Fibroblast of skin of left biceps (primary cell): ENCODE measurements at places on chromosomes 4 and X.

GRCh38 chr4:54255881-54256280 is 26.8 kb downstream of the PDGFRA start:
- no peak for DNase-seq

- DNase-seq: no peak
Measured at GRCh38 chrX:105502336-105502735, 281.8 kb upstream of the TEX13A start.

DNA sequence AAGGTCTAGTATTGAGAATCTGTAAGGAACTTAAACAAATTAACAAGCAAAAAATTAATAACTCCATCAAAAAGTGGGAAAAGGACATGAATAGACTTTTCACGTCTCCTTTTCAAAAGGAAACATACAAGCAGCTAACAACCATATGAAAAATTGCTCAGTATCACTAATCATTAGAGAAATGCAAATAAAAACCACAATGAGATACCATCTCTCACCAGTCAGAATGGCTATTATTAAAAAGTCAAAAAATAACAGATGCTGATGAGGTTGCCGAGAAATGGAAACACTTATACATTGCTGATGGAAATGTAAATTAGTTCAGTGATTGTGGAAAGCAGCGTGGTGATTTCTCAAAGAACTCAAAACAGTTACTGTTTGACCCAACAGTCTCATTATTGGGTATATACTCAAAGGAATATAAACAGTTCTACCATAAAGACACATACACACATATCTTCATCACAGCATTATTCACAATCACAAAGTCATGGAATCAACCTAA is 410.4 kb upstream of the SMIM31 start:
- no peak for DNase-seq

GRCh38 chr4:28942631-28943030 is 1777.5 kb upstream of the PCDH7 start:
- no peak for DNase-seq

GRCh38 chr4:88189881-88190585 is 31.6 kb upstream of the ABCG2 start:
- no peak for DNase-seq

DNA sequence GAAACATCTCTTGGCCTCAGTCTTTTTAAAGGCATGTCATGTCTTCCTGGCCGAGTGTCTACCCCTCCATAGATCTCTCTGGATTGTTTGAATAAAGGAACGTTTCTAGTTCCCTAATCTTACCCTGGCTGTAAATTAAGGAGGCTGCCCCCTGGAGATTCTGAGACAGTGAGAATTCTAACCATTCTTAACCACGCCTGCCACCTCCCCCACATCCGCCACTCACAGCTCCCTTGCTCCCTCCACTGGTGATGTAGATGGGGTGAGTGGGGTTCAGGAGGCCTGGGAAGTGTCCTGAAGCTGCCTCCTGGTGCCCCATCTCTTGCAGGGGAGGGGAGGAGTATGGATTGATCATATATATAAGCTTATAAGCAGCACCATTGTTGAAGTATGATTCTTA is 48.0 kb upstream of the TRIM2 start:
- DNase-seq: no peak

DNA sequence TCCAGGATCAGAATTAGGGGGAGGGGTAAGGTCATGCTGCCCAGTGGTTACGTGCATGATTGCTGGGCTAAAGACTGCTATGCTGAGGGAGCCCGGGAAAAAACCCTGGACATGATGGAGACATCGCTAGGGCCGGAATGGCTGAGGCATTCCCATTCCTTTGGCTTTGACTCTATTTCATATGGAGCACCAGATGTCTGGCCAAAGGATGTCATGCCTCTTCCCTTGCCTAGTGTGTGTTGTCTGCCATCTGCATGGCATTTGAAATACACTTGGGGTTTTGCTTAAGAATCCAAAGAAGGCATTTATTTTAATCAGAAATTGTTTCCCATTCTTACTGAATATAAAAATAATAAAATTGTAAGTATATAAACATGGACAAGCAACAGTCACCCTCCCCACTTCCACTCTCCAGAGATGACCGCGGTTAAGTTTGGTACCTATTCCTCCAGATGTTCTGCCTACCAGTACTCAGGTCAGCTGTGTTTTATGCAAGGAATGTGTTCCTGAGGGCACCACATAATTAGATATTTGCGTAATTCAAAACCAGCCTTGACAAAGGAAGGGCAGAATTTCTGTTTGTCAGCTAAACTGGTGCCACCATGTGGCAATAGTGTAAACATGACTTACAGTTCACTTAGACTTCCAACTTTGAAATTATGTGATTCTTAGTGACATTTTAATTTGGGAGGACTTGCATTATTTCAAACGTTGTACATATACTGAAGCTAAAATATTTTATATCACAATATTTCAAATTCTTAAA is 105.9 kb downstream of the CT47B1 start:
- no peak for DNase-seq

DNA sequence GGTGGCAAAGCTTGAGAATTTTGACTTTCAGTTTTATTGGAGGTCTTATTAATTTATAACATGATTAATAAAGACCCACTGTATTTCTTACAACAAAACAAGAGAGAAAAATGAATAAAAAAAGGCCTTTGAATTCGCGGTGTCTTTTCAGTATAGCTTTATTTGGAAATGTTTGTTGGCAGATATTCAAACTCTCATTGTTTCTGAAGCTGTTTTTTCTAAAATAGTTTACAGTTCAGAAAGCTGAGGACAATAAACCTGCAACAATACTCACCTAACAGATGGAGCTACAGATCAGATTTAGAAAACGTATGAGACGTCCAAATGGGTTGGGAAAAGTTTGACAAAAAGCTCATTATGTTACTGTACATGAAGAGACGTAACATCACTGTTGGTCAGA is 2.4 kb upstream of the SPARCL1 start:
- DNase-seq: no peak

- no peak for DNase-seq
Measured at GRCh38 chrX:119636419-119636818, 30.2 kb upstream of the NKRF start.

DNA sequence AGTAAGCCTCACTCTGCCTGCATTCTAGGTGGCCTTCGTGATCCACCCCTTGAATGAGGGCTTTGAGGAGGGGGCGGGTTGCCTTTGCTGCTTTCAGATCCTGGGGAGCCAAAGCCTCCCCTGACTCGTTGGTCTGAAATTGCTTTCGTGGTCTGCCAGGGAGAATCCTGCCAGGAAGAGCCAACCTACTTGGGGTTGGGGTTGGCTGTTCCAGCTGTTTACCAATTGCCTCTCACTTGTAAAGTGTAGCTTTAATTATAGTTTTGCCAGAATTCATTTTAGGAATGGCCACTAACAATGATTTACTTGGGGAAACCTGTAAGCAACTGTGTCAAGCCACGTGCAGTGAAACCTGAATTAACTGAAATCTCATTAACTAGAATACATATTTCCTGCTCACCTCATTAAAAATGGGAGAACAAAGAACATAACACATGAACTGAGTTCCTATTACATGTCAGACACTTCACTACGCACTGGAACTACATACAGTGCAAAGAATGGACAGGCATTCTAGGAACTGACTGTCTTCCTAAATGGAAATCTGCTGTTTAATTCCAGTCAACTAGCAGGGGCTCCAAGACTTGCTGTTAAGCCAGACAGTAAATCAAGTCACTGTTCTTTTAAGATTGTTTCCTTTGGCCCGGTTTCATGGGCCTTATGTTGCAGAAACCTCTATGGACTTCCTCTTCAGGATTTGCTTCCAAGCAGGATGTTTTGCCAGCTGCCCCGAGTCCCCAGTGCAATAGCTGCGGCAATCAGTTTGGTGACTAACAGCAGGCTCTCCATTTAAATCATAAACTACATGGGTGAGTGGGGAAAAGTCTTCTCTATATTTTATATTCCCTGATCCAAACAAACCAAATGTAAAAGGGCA is 16.4 kb upstream of the NKRF start:
- peak; percentile 45 for DNase-seq

- DNase-seq: no peak
Measured at GRCh38 chrX:136588036-136588435, 56.0 kb downstream of the VGLL1 start.

- no peak for DNase-seq
Measured at GRCh38 chrX:113390531-113390930, 549.9 kb upstream of the AMOT start.

- peak; percentile 43 for DNase-seq
Measured at GRCh38 chr4:94827481-94828110, 69.8 kb downstream of the BMPR1B start.

- no peak for DNase-seq
Measured at GRCh38 chrX:13028871-13029636, 15.4 kb downstream of the FAM9C start.

DNA sequence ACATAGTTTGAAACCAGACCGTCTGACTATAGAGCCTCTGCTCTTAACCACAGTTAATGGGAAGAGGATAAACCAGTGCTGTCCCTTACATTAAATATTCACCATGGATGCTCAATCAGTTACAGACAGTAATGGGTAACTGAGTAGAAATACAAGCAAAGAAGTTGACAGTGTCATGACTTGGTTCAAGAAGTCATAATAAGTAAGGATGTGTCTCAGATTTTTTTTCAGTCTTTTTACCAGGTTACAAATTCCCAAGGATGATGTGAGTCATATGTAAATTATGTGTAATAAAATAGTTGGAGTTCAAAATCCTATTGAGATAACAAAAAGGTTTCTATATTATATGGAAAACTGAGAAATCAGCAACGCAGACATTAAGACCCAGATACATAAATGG is 31.1 kb downstream of the ZCCHC4 start:
- DNase-seq: no peak

DNA sequence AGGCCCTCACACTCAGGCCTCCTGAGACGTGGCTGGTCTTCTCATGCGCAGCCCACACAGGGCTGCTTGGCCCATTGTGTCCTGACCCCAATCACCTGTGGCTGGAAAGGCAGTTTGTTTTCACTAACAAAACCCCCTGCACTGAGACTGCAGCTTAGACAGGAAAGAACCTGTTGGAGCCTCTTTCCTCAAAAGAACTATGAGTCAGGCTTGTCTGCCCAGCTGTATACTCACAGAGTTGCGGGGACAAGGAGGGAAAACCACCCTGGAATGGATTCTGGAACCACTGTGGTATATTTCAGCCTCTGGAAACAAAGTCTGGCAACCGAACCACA is 5.2 kb upstream of the TMEM156 start:
- DNase-seq: no peak

DNA sequence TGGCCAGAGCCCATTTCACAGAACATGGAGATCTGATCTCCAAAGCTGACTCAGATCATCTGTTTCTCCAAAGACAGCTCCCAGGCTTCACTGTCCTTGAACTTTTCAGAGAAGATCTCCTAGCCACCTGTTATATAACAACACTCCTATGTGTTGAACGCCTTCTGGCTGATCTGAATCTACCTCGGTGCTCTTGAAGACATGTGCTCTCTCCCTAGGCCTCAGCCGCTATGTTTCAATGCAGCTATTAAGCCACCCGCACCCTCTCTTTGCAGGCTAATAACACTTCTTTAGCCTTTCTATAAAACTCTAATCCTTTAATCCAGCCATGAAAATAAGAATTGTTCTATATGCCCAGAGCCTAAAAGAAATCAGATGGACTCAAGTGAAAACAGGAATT is 34.9 kb downstream of the SEL1L3 start:
- DNase-seq: no peak

DNA sequence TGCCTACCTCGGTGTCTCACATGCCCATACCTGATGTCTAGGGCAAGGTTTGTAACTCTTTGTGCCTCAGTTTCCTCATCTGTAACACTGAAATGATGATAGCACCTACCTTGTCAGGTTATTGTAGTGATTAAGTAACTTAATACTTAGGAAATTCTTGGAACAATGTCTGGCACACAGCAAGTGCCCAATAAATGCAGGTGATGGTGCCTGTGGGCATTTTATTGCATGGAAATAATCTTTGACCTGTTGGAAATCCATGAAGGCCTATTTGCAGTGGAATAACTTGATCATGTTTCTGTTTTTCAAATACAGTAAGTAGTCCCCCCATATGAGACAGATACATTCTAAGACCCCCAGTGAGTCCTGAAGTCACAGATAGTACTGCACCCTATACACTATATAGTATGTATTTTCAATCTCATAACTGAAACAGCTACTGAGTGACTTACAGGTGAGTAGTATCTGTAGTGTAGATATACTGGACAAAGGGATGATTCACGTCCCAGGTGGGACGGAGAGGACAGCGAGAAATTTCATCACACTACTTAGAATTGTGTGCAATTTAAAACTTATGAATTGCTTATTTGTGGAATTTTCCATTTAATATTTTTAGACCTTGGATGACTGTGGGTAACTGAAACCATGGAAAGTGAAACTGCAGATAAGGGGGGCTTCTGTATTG is 42.1 kb downstream of the AFF1 start:
- no peak for DNase-seq

GRCh38 chr4:30912098-30912714 is 192.0 kb downstream of the PCDH7 start:
- DNase-seq: no peak

- no peak for DNase-seq
Measured at GRCh38 chr4:11367371-11367770, 61.3 kb downstream of the HS3ST1 start.

- no peak for DNase-seq
Measured at GRCh38 chr4:166662266-166662843, 571.9 kb downstream of the SPOCK3 start.

DNA sequence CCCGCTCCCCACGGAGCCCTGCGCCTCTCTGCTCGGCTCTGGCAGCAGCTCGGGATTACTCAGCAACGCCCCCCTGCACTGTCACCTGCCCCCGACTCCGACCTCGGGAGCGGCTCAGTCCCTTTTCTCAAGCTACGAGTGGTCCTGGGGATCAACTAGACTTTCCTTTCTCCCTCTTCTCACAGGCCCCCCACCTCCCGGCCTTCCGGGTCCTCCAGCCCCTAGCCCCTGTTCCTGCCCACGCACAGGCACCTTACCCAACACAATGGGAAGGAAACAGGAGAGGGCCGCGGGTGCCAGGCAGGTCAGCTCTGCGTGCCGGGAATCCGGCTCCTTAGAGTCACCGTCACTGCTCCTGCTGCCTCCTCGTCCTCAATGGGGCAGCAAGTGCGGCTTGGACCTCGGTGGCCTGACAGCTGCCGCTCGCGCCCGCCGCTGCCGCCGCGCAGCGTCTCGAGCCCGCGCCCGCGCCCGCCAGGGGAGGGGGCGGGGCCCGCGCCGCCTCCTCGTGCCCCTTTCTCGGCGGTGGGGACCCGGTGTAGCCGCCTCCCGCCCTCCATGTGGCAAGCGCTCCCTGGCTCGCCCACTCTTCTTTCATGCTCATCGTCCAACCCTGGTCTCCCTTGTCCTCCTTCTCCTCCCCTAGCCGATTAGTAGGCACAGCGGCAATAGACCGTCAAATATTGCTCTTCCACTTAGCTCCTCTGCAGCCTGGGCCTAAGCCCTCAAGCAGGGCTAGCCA is at the start of gene RAB9B:
TSS of gene RAB9B (minus strand) at position 455 of the 742 bp plus-strand sequence. CDS start 6,473 bp downstream, outside the sequence.
- DNase-seq: no peak

- DNase-seq: no peak
Measured at GRCh38 chr4:2442175-2442993, 23.6 kb downstream of the CFAP99 start.
